ENCODE measurements at places on chromosomes 2 and 18.

- DNase-seq, result no peak
These were observed 36.5 kb downstream of the STPG4 start for GRCh38 chr2:47118581-47118980.

GRCh38 chr2:64586883-64587481, 62.9 kb downstream of the AFTPH start:
- DNase-seq, result no peak

DNA sequence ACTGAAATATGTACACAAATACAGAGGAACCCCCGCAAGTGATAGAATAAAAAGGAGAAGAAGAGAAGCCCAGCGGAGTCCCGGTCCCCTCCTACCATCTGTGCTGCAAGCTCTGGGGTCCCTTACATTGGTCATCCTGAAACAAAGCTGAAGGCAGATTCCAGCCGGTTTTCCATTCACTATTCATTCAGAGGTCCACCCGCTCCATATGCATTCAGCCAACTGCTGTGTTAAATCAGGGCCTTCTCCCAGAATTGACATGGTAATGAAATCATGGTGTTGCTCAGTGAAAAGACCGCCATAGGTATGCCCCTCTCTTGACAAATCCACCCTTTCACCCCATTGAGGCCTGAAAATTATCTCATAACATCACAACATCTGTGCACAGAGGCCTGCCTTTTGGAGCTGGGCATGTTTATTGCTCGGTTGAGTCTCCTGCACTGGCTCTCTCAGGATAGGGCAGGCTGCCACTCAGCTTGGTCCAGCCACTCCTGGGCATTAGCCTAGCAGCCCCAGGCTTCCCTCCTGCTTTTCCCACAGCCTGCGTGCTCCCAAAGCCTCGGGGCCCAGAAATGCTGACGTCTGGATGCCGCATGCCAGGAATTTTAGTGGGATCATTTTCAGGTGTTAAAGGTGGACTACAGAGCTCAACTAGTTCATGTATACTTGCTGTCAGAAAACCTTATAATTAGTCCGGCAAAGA, 39.3 kb upstream of the ID2 start:
- DNase-seq, result no peak

- no peak for DNase-seq
These were observed 779 bp upstream of the LYPD6 start for GRCh38 chr2:149329489-149330126.

- DNase-seq, result no peak
These were observed 257.7 kb downstream of the MEIS1 start for GRCh38 chr2:66692521-66693054.

- DNase-seq, result no peak
These were observed 101.9 kb downstream of the MBD5 start for GRCh38 chr2:148122788-148123187.

DNA sequence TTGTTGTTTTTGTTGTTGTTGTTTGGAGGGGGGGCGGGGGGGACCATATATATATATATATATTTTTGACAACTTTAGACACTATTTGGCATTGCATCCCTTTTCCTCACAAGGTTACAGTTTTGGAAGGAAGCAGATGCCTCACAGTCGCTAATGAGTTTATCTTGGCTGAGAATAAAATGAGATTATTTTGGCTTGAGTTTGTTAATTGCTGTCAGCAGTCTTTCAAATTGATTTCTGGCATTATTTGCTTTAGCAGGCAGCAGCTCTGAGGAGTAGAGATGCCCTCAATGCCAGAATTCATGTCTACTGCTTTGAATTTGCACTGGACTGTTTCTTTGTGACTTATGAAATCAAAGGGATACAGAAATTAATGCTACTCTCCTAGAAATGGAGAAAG, 595.2 kb upstream of the HNMT start:
- no peak for DNase-seq

DNA sequence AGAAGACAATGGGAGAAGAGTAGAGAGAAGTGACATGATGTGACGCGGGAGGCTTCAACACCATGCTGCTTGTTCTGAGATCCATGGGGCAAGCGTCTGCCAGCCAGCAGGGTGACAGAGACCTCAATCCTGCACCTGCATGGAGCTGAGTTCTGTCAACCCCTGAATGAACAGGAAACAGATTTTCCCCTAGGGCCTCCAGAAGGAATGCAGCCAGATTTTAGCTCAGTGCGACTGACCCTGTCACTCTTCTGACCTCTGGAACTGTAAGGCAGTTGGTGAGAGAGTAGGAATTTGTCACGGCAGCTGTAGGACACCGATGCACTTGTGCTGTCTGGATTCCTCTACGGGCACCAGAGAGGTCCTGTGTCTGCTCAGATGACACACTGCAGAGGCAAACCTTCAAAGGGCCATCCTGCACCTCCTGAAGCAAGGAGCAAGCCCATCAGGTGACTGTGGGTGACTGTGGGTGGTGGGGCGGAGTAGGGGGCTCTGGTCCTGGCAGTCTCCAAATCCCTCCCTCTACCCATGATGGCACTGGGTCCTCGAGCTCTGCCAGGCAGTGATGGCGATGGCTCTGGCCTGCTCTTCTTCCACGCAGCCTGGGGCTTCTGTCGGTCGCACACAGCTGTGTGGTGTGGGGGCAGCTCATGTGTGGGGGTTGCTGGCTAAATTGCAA, 194.3 kb upstream of the TWIST2 start:
- no peak for DNase-seq

DNA sequence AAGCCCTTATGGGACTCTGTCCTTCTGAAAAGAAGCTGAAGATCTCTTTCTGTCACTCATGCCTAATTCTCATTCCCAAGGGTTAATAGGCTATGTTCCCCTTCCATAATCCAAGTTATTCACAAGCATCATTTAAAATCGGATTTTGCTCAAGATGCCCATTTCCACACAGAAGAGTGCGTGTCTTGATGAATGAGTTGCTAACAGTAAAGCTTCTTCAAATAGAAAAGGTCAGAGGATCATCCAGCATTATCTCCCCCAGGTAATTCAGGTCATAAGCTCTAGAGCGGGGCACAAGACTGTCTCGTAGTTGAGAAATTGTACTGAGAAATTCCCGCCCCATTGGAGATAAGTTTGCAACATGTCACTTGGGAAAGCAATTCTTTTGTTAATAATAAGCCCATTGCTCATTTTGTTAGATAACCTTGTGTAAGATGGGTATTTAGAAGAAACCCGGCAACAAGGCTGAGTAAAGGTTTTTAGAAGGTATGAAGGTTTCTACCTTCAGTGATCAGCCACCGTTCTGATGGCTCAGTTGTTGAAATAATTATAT, 290.7 kb upstream of the EPAS1 start:
- no peak for DNase-seq

DNA sequence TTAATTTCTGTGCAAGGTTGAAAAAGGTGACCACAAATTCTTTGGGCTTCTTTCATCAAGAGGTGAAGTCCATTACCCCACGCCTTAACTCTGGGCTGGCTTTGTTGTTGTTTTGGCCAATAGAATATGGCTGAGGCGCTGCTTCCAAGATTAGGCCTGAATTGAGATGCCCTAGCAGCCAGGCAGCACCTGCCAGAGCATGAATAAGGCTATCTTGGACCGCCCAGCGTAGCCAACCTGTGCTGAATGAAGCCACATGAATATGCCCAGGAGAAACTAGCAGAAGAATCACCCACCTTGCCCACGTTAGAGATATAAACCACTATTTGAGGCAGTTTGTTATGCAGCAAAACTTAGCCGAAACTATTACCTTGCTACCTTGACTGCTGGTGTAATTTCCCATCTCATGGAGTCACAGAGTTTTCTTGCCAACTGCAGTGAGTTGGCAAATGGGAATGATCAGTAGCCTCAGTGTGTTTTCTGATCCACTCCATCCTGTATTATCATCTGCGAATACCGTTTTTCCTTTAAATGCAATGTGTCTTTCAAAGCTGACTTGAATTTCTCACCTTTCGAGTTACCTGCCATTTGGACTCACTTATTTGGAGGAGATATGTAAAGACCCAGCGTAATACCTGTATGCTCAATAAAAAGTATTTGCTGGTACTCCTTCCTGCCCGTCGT, 679 bp downstream of the TSGA10 start:
- DNase-seq, result no peak

DNA sequence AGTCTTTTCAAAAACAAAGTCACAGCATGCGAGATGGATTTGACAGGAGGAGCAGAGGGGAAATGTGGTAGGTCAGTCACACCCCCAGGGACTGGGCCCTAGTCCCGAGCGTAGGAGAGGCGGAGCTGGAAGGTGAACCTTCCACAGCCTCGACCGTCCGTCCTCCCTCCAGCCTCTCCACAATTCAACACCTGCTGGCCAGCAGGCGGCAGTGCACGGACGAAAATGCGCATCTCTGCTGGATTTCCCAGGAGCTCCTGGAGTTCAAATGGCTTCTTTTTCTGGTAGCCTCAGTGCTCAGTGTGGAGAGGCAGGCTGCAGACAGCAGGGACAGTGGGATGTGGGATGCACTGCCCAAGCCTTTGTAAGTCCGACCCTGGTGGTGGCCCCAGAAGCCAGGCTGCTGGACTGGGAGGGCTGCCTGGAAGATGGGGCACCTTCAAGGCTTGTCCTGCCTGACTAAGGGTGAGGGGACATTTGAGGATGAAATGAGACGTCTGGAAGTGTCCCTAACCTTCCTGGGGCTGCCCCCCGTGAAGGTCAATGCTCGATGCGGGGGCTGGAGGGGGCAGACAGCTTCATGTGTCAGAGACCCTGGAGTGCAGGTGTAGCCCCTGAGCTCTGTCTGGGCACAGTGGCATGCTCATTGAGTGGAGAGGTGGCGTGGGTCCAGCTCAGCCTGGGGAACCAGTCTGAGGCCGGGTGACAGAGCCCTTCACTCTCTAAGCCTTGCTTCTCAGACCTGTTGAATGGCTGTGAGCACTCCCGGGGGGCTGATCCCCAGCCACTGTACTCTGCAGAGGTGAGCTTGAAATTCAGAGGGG, 189.5 kb downstream of the TFCP2L1 start:
- DNase-seq, result no peak

- no peak for DNase-seq
These were observed 23.9 kb upstream of the CAVIN2 start for GRCh38 chr2:191870744-191871143.

DNA sequence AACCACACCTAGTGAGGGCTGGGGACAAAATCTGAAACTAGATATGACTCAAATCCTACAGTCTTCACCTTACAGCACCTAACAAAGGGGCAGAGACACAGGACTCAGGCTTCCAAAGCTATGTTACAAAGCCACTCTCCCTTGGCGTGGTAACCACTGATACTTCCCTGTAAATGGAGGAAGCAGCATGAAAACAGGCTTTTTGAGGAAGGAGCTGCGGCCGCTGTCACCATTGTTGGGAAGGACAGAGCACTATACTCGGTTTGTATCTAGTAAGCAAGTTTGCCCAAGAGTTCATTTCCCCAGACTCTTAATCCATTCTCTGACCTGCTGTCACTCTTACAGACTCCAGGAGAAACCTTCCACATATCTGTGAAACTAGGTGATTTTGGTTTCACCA, 60.3 kb downstream of the LONRF2 start:
- DNase-seq, result no peak

- no peak for DNase-seq
These were observed 700.4 kb upstream of the SLC8A1 start for GRCh38 chr2:41152318-41152717.

- no peak for DNase-seq
These were observed 684.4 kb upstream of the SALL3 start for GRCh38 chr18:78295262-78295661.

DNA sequence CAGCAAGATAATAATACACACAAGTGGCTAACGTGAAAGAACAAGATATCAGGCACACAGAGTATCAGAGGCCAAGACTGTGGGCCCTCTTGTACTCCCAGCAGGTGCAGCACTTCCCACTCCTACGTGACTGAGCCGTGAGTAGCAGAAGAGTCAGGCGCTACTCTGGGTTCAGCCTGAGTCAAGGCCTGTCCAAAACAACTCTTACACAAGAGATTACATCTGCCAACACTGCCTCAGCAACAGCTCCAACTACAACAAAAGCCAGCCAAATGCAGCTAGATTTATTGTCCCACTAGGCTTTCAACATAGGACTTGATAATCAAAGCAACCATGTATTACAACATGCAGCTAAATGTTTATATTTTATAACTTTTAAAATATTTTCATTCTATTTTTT, 56.2 kb downstream of the ITSN2 start:
- DNase-seq, result no peak

- no peak for DNase-seq
These were observed 51.7 kb downstream of the IMPA2 start for GRCh38 chr18:12032786-12033642.

GRCh38 chr2:142672698-142673097, 204.8 kb upstream of the KYNU start:
- no peak for DNase-seq

- DNase-seq, result no peak
These were observed 11.9 kb upstream of the ARHGAP25 start for GRCh38 chr2:68722712-68723111.
